ENCODE measurements at places on chromosomes 6 and 20. TPM values are rescaled to one million over a fixed set of nuclear protein-coding genes. Genes with fewer than 3 reads are reported as not detected.

DNA sequence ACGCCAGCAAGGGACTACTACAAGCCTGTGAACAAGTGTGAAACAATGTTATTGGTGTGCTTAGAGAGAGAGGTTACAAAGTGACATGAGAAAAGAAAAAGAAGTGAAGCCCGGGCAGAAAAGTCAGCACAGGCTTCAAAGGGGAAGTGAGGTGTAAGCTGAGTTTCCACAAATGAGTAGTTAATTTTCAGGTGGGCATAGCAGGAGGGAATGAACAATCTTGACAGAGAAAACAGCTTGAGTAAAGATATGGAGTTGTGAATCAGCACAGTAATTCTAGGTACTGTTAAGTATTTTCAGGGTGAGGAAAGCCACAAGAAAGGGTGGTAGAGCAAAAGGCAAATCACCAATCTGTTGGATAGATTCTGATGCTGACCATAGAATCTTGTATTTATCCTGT lies 4.3 kb downstream of the KCNQ5 start:
- H3K4me1 ChIP-seq, result peaks cover 23% of the 10 kb centered on the region
- DNase-seq, result no peak
- H3K27ac ChIP-seq, result no peak overlapping the region
- H3K4me3 ChIP-seq, result no peak overlapping the region

- H3K27me3 ChIP-seq, result no peaks in the 10 kb centered on the region
- no peaks in the 10 kb centered on the region for H3K36me3 ChIP-seq
- no peak for DNase-seq
- H3K27ac ChIP-seq, result no peak overlapping the region
- H3K4me3 ChIP-seq, result no peak overlapping the region
These were observed 29.2 kb downstream of the GSTA2 start for GRCh38 chr6:52734072-52734471.

DNA sequence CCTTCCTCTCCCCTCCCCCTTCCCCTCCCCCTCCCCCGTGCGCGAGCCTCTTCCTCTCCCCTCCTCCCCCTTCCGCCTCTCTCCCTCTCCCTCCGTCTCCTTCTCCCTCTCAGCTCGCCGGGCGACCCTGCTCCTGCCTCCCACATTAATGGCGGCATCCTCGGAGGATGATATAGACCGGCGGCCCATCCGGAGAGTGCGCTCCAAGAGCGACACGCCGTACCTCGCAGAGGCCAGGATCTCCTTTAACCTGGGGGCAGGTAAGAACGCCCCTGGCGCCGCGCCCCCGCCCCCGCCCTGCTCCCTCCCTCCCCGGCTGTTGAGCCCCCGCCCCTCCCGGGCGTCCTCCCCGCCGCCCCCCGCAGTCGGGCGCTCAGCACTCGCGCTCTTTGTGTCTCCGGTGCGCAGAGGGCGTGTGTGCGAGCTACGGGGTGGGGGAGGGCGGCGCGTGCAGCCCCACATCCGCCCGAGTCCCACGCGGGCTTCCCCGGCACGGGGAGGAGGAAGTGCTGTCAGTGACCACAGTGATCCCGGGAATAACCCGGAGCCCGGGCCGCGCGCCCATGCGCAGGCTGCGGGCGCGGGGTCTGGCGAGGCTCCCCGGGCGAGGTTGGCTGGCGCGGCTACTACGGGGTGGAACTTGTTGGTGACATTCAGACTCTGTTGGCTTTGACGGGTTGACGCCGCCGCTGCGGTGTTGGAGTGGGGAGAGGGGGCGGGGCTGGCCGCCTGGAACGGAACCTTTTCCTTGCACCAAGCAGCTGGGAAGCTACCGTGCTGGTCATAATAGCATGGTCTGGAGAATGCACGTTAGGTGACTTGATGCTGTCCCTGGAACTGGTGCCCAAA lies 33.2 kb downstream of the PHACTR1 start:
- H3K27me3 ChIP-seq, result peaks cover 52% of the 10 kb centered on the region
- H3K4me1 ChIP-seq, result peaks cover 8% of the 10 kb centered on the region
- peak overlapping the region; percentile 37 for H3K4me3 ChIP-seq
- H3K27ac ChIP-seq, result no peak overlapping the region
- no peak for DNase-seq

- H3K4me3 ChIP-seq, result no peak overlapping the region
- peaks cover 1% of the 10 kb centered on the region for H3K36me3 ChIP-seq
- H3K4me1 ChIP-seq, result peaks cover 12% of the 10 kb centered on the region
- no peak overlapping the region for H3K27ac ChIP-seq
These were observed 31.5 kb downstream of the SERPINB1 start for GRCh38 chr6:2810092-2810671.

GRCh38 chr20:58471193-58472164 lies 43.7 kb downstream of the APCDD1L start:
- no peak overlapping the region for H3K4me3 ChIP-seq
- H3K36me3 ChIP-seq, result peaks cover 1% of the 10 kb centered on the region
- DNase-seq, result no peak

- no peaks in the 10 kb centered on the region for H3K36me3 ChIP-seq
- DNase-seq, result no peak
- H3K4me1 ChIP-seq, result no peaks in the 10 kb centered on the region
- H3K27me3 ChIP-seq, result no peaks in the 10 kb centered on the region
- no peak overlapping the region for H3K4me3 ChIP-seq
These were observed 518.6 kb downstream of the PKHD1 start for GRCh38 chr6:51568771-51569170.

GRCh38 chr6:109295109-109295773 lies 87.0 kb downstream of the CD164 start:
- peaks cover 2% of the 10 kb centered on the region for H3K27me3 ChIP-seq
- no peak overlapping the region for H3K27ac ChIP-seq
- H3K36me3 ChIP-seq, result no peaks in the 10 kb centered on the region
- no peak overlapping the region for H3K4me3 ChIP-seq
- DNase-seq, result no peak

GRCh38 chr6:33163540-33163939 lies 28.7 kb downstream of the COL11A2 start:
- DNase-seq, result no peak
- H3K4me1 ChIP-seq, result peaks cover 16% of the 10 kb centered on the region
- H3K27me3 ChIP-seq, result peaks cover 2% of the 10 kb centered on the region
- no peak overlapping the region for H3K4me3 ChIP-seq
- H3K36me3 ChIP-seq, result no peaks in the 10 kb centered on the region

DNA sequence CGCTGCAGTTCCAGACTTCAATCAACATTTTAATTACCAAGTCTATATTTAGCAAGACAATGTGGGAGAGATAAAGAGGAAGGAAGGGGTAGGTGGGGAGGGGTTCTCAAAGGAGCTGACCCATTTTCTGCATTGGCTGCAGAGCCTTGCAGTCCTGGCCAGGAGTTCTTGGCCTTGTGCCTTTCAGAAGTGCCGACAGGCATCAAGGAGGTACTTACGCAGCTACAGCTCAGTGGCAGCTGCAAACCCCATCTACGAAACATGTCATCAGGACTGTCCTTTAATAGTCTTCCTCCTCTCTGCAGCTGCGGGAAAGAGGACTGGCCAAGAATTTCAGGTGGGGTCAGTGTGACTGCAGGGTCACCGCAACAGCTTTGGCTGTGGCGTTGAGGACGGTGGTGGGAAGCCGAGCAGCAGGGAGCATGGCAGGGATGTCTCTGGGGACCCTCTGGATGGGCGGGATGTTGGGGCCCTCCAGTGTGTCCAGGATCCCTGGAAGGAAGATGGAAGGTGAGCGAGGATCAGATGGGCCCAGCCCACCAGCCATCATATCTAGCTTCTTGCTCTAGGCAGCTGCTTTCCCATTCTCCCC lies 1.8 kb upstream of the LRRC73 start:
- peaks cover 31% of the 10 kb centered on the region for H3K4me1 ChIP-seq
- no peak overlapping the region for H3K4me3 ChIP-seq
- H3K36me3 ChIP-seq, result peaks cover 24% of the 10 kb centered on the region
- no peak overlapping the region for H3K27ac ChIP-seq
- H3K27me3 ChIP-seq, result no peaks in the 10 kb centered on the region
- no peak for DNase-seq

DNA sequence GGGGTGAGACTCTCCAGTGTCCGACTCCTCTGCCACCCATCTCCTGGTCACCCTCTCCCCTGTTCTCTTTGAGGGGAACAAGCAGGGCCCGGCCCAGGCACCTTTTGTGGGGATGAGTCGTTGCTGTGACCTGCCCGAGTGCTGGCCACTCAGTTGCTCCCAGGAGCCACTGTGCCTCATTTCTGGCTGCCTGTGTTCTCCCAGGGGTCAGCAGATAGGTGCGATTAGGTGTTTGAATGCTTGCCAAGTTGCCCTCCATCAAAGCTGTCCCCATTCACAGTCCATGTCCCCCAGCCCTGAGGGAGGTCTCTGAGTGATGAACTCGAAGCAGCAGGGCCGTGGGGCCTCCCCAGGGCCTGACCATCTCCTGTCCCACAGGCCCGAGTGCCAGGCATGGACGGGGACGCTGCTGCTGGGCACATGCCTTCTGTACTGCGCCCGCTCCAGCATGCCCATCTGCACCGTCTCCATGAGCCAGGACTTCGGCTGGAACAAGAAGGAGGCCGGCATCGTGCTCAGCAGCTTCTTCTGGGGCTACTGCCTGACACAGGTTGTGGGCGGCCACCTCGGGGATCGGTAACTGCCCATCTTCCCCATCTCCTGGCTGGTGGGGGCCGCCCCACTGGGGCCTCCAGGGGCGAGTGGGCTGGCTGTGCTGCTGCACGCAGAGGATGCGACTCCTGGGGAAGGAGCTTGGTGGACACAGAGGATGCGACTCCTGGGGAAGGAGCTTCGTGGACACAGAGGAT lies 4.1 kb downstream of the SLC17A9 start:
- no peaks in the 10 kb centered on the region for H3K27me3 ChIP-seq
- peaks cover 8% of the 10 kb centered on the region for H3K4me1 ChIP-seq
- DNase-seq, result no peak
- H3K36me3 ChIP-seq, result no peaks in the 10 kb centered on the region

DNA sequence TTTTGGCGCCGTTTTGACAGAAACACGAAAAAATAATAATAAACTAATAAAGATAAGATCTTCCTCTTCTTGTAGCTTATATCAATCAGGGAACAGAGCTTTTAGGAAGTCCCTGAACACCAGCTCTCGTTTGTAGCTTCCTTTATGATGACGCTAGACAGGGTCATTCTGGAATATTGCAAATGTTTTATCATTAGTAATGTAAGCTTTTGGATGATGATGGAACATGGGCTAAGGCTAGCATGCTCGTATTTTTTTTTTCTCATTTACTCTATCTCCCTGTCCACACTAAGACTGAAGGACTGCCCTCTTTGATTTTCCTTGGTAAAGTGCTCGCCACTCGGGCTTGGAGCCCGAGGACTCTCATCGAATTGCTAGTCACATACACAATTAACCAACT lies 22.1 kb upstream of the POM121L2 start:
- H3K27ac ChIP-seq, result no peak overlapping the region
- peaks cover 12% of the 10 kb centered on the region for H3K27me3 ChIP-seq
- peaks cover 7% of the 10 kb centered on the region for H3K4me1 ChIP-seq
- no peaks in the 10 kb centered on the region for H3K36me3 ChIP-seq
- DNase-seq, result no peak
- no peak overlapping the region for H3K4me3 ChIP-seq

DNA sequence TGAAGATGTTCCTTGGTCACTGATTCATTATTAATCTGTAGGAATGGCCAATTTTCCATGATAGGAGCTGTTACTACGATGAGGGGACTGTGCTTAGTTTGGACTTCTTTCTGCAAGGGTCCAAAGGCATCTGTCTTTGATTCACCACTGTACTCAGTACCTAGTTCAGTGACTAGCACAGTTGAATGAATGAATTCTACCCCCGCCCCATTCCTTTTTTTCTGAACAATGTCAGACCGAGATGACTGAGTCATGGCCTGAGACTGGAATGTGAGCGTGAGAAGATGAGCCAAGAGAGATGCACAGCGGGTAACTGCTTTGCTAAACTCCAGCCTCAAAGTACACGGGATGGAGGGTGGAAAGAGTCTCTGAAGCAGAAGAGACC lies 419 bp upstream of the SNHG17 start:
- H3K36me3 ChIP-seq, result peaks cover 20% of the 10 kb centered on the region
- peak overlapping the region; percentile 97 for H3K27ac ChIP-seq
- H3K4me1 ChIP-seq, result peaks cover 43% of the 10 kb centered on the region

DNA sequence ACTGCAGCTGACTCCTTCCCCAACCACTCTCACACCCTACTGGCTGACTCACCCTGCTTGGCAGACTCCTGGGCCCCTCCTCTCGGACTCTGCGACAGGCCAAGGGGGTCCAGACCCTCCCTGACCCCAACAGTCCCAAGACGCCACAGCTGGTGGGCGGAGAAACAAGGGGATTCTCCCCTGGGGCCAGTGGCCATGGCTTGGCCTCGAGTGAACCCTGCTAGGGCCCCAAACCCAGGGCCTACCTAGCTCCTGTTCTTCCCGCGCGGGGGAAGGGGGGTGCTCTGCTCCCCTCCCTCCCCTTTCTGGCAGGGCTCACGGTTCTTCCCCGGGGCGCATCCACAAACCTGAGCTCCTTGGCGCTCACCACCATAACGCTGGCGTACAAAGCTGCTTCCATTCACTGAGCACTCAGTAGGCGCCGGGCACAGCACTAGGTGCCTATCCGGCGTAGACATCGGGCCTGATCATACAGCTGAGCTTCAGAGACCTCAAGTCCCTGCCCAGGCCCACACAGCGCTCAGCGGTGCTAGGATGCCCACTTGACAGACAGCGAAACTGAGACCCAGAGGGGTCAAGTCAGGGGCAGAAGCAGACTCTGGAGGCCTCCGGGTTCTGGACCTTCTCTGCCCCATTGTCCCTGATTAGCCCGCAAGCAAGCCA lies 597 bp downstream of the ADA start:
- H3K27me3 ChIP-seq, result peaks cover 2% of the 10 kb centered on the region
- H3K4me1 ChIP-seq, result peaks cover 35% of the 10 kb centered on the region
- no peaks in the 10 kb centered on the region for H3K36me3 ChIP-seq

- H3K4me1 ChIP-seq, result no peaks in the 10 kb centered on the region
- H3K36me3 ChIP-seq, result no peaks in the 10 kb centered on the region
- no peak for DNase-seq
- H3K27me3 ChIP-seq, result peaks cover 2% of the 10 kb centered on the region
- H3K4me3 ChIP-seq, result no peak overlapping the region
- no peak overlapping the region for H3K27ac ChIP-seq
These were observed 291.5 kb upstream of the EYS start for GRCh38 chr6:65998544-65998943.

- no peak overlapping the region for H3K27ac ChIP-seq
- H3K4me3 ChIP-seq, result no peak overlapping the region
- H3K27me3 ChIP-seq, result peaks cover 8% of the 10 kb centered on the region
These were observed 541.1 kb downstream of the HAO1 start for GRCh38 chr20:7399114-7399513.

- H3K27me3 ChIP-seq, result no peaks in the 10 kb centered on the region
- H3K4me1 ChIP-seq, result peaks cover 55% of the 10 kb centered on the region
These were observed 78.3 kb downstream of the TRAM2 start for GRCh38 chr6:52498538-52499017.

DNA sequence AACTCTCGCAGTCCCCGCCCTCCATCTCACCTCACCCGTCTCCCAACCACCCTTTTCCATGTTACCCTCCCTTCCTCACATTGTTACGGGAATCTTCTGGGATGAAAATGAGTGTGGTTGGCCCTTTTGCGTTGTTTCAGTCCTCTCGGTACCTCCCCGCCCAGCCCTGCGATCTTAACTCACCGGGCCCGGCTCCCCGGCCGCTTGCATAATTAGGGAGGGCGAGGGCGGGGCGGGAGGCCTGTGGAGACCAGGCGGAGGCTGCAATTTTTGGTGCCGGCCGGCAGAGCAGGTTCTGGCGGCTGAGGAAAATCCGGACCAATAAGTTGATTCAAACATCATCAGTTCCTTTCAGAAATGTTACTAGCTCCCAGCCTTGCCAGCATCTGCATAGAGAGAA lies 25.2 kb downstream of the TFAP2B start:
- DNase-seq, result no peak
- H3K27me3 ChIP-seq, result no peaks in the 10 kb centered on the region
- no peak overlapping the region for H3K27ac ChIP-seq
- no peak overlapping the region for H3K4me3 ChIP-seq

GRCh38 chr6:134324766-134325165 lies 6.9 kb upstream of the SGK1 start:
- H3K4me3 ChIP-seq, result no peak overlapping the region
- no peak overlapping the region for H3K27ac ChIP-seq
- no peaks in the 10 kb centered on the region for H3K27me3 ChIP-seq
- peaks cover 2% of the 10 kb centered on the region for H3K36me3 ChIP-seq
- peaks cover 5% of the 10 kb centered on the region for H3K4me1 ChIP-seq

RSPO3 gene
- total RNA-seq, result 0.21 TPM

TMEM14C gene
- 115 TPM for total RNA-seq

PLA2G7 gene
- total RNA-seq, result not detected
